AG04450 (cell line): ENCODE measurements at places on chromosomes 1 and 21.
A peak's percentile ranks its signal among the peaks of the same experiment; 100 is the strongest.

DNA sequence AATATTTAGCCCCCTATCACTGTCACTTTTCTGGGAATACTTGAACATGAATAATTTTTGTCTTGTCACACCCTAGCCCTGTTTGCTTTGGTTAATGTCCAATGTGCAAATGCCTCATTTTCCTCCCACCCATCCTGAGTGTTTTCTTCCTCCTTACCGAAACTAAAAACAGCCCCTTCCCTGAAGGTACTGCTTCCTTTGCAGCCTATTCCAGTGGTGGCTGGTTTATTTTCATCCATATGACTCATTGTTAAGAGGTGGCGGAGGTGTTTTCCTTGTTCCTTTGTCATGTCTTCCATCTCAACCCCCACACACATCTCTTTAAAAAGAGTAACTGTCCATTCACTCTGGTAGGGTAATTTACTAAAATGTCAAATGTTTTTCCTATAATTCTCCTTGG, 40.4 kb downstream of the CD55 start:
- DNase-seq = no peak

DNA sequence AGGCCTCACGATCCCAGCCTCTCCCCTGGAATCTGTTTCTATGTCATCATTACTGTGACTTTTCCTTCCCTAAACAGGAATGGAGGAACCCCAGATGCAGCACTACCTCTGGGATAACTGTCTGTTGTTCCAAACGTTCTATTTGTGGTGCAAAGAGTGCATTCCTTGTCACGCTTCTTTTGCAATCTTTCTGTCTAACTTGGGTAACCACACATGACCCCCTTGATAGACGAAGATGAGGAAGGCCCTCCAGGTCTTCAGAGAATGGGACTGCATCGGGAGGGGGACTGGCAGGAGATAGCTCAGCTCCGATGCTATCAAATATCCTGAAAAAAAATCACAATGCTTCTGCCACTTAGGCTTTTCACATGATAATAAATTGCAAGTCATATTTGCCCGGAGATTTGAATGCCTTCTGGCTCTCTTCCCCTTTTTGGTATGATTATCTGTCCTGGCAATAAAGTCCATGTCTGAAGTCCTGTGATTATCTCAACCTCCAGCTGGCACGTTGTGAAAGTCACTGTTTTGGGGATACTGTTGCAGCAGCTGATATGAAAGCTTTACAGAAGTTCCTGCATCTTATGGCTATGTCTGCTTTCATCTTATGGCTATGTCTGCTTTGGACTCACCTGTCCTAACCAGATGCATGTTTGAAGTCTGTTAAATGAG, 148.7 kb upstream of the LMO4 start:
- DNase-seq = no peak

DNA sequence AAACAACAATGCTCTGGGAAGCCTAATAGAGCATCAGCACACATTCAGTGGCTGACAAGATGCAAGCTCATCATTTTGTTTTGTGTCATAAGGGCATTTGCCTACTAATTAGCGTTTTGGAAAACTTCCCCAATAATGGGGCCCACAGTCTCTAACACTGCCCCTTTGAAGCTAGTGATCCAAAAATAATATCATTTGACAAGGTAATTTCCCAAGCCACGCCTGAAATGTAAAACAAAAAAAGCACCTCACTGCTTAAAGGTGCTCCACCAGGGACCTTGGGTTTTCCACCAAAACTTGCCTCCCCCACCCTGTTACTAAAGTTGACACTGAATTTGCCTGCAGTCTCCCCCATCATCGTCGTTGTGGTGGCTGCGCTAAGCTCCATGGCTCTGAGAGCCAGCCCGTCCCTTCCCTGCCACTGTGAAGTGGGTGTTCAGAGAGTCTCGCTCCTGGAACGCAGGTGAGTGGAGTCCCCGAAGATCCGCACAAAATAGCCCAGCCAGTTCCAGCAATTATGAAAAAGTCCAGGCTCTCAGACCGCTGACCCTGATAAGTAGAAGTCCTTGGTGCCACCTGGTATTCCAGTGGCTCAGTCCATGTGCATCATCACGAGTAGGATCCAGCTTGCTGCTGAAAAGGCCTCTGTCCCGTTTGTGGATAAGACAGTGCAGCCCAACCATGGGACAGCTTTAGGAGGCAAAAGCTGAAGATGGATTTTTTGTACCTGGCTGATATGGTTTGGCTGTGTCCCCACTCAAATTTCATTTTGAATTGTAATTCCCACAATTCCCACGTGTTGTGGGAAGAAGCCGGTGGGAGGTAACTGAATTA, 52.2 kb downstream of the RAB3GAP2 start:
- DNase-seq = no peak

- DNase-seq = no peak
Observed at GRCh38 chr1:206930210-206930798, 8.6 kb upstream of the FCMR start.

- no peak for DNase-seq
Observed at GRCh38 chr1:7326366-7326765, 444.7 kb upstream of the VAMP3 start.

GRCh38 chr21:41972511-41973205, 18.8 kb upstream of the C2CD2 start:
- no peak for DNase-seq

DNA sequence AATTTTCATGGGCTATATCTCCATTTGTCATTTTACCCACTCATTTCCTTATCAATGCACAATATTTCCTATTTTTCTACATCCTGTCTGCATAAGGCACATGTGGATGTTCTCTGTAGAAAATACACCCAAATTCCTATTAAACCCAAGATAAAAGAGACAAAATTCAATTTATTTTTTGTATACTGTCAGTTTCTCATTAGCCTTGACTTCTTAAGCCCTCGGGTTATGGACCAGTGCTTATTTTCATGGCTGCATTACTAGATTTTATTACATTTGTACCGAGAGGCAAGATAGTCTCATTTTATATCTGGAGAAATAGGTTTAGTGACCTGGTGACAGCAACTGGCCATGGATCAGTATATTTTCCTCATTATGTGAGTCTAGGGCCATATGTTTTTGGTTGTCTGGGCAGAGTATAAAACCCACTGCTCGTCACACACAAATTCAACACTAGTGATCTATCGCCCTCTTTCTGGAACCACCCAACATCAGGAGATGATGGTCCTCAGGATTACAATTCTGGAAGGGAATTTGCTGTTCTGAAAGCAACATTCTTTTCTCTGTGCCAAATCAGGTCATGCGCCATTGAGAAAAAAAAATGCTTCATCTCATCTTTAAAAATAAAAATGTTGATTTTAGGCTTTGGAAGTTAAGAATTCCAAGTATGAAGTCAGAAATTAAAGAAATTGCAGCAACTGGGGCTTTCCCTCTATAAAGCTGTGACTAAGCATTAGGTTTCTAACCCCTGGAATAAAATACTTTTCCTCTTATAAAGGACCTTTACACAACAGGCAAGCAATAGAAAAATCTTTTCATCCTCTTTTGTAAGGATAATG, 81.4 kb downstream of the ASTN1 start:
- DNase-seq = no peak

DNA sequence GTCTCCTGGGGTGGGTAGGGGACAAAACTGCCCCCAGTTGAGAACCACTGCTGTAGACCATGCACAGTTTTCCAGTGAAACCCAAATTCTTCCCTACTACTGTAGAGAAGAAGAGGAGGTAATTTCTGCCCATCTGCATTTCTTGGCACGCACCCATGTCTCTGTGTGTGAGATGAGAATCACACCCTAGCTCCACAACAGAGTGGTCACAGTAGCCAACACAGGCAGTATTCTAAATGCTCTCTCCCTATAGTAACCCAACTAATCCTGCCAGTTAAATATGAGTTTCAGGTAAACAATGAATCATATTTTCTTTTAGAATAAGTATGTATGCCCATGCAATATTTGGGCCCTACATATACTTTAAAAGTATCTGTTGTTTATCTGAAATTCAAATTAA, 1.2 kb upstream of the CAPN2 start:
- no peak for DNase-seq

DNA sequence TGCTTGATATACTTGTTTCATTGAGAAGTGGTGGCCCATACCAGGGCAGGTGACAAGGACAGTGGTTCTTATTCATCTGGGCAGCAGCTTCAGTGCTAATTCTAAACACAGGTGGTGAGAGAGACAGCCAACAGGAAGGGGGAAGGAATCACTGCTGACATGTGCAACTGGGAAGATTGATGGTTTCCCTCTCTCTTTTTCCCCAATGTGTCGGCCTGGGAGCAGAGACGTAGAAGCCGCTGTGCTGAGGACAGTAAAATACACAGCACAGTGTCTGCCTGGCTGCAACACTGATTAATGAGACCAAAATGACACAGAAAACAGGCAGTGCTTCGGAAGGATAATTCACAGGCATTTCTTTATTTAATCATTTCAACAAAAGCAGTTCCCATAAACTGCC, 48.8 kb downstream of the WARS2 start:
- no peak for DNase-seq

DNA sequence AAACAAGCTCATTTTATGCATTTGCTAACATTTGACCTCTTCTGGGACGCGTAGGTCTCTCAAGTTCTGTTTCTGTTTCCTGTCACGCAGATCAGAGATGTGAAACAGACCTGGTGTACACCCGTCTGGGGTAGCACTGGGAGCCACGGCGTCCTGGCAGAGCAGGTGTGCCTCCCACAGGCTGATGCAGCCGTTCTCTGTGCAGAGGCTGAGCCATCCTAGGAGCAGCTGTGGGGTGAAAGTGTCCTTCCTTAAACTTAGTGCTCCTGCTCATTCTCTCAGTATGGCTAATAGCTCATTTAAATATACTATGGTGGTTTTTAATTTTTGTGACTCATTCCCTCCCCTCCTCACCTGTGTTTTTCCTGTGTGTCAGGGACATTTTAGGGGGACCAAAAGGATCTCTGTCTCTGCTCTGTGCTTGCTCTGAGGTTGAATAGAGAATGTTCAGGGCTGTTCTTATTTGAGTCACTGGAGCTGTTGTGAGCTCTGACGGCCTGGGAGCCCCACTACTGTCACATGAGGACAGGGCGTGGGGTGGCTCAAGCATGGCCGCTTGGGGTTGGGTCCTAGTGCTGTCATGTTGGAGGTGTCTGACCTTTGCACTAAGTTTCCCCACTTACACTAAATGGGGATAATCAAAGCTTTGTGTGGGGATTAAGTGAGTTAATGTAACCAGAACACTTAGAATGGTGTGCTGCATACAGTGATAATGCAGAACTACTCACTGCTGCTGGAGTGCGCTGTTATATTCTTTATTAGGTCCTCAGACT, 43.0 kb downstream of the GALNT2 start:
- no peak for DNase-seq

DNA sequence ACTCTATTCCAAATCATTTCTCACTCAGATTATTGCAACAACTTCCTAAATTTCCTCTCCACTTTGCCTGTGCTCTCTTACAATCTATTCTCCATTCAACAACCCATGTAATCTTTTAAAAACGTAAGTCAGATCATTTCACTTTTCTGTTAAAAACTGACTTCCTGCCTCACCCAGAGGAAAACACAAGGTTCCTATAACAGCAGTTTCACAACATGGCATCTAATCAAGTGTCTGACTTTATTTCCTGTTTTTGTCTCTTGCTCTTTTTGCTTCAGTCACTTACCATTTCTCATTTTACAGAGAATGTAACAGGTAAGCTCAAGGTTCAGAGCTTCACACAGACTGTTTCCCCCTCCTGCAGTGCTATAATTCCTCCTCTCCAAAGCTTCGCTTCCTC, 560.7 kb downstream of the LRRIQ3 start:
- DNase-seq = no peak

GRCh38 chr1:23473037-23473800, 10.8 kb downstream of the ASAP3 start:
- no peak for DNase-seq

- DNase-seq = no peak
Observed at GRCh38 chr1:184567009-184567408, 180.2 kb downstream of the C1orf21 start.

- no peak for DNase-seq
Observed at GRCh38 chr1:25743164-25744139, 56.5 kb upstream of the SELENON start.

GRCh38 chr1:87148661-87149060, 180.0 kb upstream of the LMO4 start:
- DNase-seq = no peak

- no peak for DNase-seq
Observed at GRCh38 chr1:167453123-167453522, 65.2 kb downstream of the CD247 start.

DNA sequence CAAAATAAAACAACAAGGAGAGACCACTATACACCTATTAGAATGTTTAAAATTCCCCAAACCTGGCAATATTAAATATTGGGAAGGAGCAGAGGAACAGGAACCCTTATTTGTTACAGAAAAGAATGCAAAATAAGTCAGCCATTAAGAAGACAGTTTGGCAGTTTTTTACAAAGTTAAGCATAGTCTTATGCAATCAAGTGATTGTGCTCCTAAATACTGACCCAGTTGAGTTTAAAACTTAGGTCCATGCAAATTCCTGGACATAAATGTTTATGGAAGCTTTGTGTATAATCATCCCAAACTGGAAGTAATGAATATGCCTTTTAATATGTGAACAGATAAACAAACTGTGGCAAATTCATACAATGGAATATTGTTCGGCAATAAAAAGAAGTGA, 72.9 kb upstream of the RGS4 start:
- no peak for DNase-seq

GRCh38 chr1:1124786-1125642, 9.1 kb upstream of the C1orf159 start:
- DNase-seq = no peak

DNA sequence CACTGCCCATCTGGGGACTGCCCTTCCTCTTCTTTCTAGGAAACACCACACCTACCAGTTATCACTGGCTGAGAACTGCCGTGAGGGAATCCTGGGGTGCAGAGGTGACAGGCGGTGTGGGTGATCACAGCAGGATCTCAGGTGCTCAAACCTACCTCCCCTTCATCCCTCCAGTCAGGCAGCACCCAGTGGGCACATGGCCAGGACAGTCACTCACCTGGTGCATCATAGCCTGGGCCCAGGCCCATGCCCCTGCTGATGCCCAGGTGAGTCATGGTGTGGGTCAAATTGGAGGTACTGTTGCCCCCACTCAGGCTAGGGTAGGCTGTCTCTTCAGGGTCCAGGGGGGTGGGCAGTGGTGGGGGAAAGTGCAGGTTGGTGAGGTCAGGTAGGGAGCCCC, 5.3 kb upstream of the DENND4B start:
- DNase-seq = no peak

- DNase-seq = no peak
Observed at GRCh38 chr1:216820345-216820744, 97.1 kb upstream of the ESRRG start.

DNA sequence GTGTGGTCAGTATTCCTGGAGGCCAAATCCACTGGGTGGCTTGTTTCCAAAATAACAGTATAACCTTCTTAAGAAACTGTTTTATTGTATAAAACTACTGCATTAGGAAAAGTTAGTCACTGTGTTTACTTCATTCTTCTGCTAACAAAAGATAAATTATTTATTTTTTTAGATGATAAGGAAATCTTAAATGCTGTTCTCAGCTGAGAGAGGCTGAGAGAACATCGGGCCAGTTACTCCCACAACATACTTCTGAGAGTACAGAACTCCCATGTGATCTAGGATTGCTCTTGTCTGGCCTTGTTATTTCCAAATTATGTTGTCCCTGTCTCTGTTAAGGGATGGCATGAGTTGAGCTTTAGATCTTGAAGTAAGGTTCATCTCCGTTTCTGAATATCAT, 96.7 kb upstream of the CXADR start:
- peak; percentile 47 for DNase-seq

GRCh38 chr1:59593798-59594790, 220.7 kb upstream of the HOOK1 start:
- DNase-seq = no peak
